8988T (cell line): ENCODE measurements at places on chromosomes 16 and 17.

- DNase-seq: no peak
These were observed 36.9 kb upstream of the CRISPLD2 start for GRCh38 chr16:84782846-84783245.

DNA sequence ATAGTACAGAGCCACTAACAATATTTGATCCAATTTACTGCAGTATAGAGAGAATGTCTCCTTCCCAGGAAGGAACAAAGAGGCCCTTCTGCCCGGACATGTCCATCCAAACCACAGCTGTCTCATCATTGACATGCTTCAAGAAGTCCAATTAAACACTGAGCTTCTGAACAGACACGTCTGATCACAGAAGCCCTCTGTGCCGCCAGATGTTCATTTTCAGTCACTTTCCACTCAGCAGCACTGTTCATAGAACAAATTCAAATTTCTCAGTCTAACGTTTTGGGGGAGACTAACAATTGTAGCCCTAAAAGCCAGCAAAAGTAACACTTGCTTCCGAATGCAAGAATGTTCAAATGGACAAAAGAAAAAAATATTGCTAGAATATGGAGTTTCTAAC is 15.3 kb downstream of the ZC3H7A start:
- DNase-seq: no peak

DNA sequence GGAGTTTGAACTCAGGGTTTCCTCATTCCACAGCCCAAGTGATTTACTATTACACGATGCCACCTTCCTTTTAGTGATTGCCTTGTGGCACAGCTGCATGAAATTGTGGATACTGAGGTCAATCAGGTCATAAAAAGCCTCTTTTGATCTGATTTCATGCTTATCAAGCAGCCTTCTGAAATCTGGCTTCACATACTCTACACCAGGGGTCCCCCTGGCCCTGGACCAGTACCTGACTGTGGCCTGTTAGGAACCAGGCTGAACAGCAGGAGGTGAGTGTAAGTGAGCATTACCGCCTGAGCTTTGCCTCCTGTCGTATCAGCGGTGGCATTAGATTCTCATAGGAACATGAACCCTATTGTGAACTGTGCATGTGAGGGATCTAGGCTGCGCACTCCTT is 13.8 kb downstream of the SLFN5 start:
- DNase-seq: no peak

- DNase-seq: no peak
These were observed 3.3 kb upstream of the USP31 start for GRCh38 chr16:23152386-23153178.

DNA sequence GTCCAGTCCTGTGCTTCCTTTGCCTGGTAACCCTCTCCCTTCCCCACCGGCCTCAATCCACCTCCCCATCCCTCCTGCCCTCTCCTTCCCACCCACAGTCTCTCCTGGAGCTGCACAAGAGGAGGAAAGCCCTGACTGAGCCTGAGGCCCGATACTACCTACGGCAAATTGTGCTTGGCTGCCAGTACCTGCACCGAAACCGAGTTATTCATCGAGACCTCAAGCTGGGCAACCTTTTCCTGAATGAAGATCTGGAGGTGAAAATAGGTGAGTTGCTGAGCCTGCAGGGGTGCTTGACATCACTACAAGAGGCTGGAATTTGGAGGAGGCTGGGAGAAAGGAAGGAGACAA is 1.3 kb downstream of the PLK1 start:
- DNase-seq: no peak

GRCh38 chr16:77925531-77925930 is 96.8 kb upstream of the CLEC3A start:
- no peak for DNase-seq

- DNase-seq: no peak
These were observed 83.7 kb downstream of the DNAH17 start for GRCh38 chr17:78493450-78493849.
